ENCODE measurements at places on chromosomes 3 and 15.

- no peak for DNase-seq
These were observed 498.2 kb downstream of the NSUN3 start for GRCh38 chr3:94561094-94561493.

DNA sequence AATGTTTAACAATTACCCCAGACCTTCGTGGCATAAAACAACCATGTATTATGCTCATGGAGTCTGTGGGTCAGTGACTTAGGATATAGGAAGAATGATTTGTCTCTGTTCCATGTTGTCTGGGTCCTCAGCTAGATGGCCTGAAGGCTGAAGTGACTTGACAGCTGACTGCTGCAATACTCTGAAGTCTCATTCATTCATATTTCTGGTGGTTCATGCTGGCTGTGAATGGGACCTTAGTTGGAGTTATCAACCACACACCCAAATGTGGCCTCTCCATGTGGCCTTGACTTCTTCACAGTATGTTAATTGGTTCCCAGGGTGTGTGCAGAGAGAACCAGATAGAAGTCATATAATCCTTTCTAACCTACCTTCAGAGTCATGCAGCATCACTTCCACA is 145.1 kb upstream of the BFSP2 start:
- DNase-seq, result no peak

- no peak for DNase-seq
These were observed 10.9 kb downstream of the KLF13 start for GRCh38 chr15:31337352-31338031.

GRCh38 chr3:181956122-181956521 is 244.4 kb downstream of the SOX2 start:
- DNase-seq, result no peak

DNA sequence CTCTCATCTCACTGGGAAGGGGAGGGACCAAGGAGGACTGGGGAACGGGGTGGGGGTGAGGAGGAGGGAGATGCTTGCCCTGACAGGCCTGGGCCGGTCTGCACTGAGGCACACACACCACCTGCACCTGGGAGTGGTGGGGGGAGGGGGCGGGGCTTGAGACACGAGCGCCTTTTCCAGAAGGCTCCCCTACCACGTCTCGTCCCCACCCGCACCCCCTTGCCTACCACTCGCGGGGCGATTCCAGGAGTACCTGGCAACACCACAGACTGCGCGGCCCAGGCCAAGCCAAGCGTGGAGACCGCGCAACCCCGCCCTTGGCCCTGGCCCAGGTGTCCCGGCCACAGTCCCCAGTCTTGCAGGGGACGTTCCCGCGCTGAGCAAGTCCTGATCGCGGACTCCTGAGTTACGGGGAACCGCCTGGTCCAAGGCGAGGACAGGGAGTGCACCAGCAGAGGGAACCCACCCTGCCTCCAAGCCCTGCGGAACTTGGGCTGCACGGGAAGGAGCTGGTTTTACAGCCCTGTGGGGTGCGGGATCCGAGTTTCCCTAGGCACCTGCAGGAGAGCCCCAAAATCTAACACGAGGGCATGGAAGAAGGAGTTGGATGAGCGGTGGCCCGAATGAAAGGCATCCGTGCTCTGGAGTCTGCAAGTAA is 68.1 kb upstream of the SH3GL3 start:
- no peak for DNase-seq

- DNase-seq, result no peak
These were observed 22.2 kb downstream of the MESD start for GRCh38 chr15:80967451-80967850.

- DNase-seq, result no peak
These were observed 418.8 kb upstream of the ALCAM start for GRCh38 chr3:104947943-104948342.

DNA sequence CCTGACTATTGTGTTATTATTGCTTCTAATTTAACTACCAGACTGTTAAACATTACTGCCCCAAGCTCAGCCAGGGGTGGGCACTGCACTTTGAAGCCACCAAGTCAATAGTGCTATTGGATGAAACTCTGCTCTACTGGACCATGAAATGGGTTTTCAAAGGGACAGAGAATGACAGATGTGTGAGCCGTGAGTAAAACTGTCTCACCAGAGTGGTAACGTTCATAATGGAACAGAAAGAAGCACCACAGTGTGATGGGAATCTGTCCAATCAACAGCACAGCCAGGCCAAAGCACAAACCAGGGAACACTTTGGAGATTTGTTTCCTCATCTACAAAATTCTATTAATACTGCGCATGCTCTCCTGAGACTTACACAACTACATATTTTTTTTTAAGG is 171.8 kb upstream of the LPP start:
- DNase-seq, result peak; percentile 79

- DNase-seq, result no peak
These were observed 222.1 kb upstream of the LMCD1 start for GRCh38 chr3:8279476-8279875.

GRCh38 chr3:128076483-128077201 is 24.4 kb downstream of the SEC61A1 start:
- no peak for DNase-seq

GRCh38 chr3:185709251-185709955 is 115.4 kb downstream of the IGF2BP2 start:
- no peak for DNase-seq

GRCh38 chr3:151357463-151357850 is 27.1 kb downstream of the P2RY12 start:
- DNase-seq, result no peak

DNA sequence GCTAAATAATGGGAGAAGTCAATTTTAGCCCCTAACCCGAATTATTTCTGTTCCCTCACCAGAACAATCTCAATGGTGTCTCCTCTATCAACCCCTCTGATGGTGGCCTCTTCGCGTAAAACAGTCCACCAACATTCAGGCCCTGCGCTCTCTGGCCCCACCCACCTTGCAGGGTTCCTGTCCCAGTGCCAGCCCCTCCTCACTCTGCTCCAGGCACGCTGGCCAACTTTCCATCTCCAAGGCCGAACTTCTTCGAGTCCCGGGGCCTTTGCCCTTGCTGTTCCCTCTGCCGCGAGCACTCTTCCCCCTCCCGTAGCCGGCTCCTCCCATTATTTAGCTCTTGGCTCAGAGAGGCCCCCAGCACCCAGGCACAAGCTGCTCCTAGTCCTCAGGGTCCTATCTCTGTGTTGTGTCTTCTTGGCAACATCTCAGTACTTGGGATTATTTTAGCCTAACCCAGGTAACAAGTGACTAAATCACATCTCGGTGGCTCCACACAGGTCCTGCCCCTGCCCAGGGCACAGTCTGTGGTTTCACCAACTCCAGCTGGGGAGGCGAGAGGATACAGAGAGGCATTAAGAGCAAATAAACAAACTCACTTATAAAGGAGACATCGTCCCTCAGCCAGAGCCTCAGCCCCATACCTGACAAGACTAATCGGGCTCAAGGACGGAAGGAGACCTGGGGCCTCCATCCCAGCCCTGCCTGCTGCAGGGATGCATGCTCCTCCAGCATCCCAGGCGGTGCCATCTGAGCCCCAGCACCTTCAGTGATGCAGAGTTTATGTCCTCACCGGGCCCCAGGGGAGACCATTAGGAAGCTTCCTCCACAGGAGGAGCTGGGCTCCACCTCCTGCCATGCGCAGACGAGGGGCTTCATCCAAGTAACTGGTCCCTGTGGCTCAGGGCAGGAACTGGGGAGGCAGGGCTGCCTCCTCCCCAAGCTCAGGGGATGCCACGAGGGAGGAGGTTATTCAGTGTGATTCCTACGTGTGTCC is 19.7 kb upstream of the IQSEC1 start:
- DNase-seq, result no peak

DNA sequence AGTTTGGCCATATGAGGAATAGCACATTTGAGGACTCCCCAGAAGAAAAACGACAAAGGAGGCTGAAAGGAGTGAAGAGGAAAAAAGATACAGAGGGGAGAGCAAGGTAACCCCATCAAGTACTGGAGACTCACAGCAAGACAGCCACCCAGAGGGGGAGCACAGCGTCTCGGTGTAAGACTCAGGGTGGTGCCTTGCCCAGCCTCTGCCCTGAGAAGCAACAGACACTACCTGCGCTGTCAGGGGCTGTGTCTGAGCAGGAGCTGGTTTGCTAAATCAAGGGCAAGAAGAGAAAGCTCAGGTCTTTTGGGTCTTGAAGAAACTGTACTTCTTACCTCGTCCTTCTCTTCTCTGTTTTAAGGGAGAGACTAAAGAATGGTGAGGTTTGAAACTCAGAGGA is 27.9 kb downstream of the FBXO45 start:
- no peak for DNase-seq

DNA sequence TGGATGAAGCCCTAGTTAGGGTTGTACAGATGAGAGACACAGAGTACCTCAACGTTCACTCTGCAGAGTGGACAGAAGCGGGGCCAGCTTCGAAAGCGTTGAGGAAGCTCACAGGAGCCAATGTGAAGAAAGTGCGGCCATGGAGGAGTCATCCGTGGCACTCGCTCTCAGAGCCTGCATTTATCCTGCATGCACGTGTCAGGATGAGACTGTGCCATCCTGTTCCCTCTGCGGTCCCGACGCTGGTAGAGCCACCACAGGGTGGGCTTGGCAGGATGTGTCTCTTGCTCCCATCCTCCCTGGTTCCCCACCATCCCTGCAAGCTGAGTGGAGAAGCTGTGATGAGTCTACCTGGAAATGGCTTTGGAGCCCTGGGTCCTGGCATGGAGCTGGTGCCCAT is 39.3 kb downstream of the KLHL25 start:
- no peak for DNase-seq

- DNase-seq, result no peak
These were observed 728.3 kb downstream of the GBE1 start for GRCh38 chr3:81033185-81033584.

DNA sequence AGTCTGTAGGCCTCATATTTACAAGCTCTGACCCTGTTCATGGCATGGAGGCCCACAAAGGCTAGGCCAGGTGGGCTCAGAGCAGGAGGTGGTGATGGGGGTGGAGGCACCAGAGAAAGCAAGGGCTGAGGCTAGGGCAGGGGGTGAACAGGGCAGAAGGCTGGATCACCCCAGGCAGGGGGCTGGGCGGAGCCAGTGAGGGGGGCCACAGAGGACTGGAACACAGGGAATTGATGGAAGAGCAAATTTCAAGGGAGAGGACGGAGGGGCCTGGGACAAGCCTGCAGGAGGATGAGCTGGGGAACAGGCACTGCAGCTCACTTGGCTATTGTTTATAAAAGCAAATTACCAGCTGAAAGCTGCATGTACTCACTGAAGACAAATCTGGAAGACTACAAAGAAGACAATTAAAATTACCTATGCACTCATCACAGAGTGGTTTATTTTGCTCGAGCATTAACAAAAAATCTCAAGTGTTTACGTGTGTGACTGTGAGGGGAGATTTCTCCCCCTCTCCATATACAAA is 11.0 kb downstream of the TNFAIP8L3 start:
- no peak for DNase-seq

GRCh38 chr15:29670998-29671981 is 151.0 kb downstream of the TJP1 start:
- DNase-seq, result no peak

GRCh38 chr3:140199743-140200142 is 264.8 kb downstream of the CLSTN2 start:
- no peak for DNase-seq

DNA sequence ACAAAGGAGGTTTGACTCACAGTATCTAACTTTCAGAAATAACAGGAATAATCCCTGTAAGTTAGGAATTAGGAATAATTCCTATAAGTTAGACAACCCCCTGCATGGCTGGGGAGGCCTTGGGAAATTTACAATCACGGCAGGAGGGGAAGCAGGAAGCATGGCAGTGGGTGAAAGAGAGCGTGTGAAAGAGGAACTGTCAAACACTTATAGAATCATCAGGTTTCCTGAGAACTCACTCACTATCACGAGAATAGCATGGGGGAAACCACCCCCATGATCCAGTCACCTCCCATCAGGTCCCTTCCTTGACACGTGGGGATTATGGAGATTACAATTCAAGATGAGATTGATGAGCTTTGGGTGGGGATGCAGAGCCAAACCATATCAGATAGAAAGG is 385.5 kb downstream of the IL20RB start:
- no peak for DNase-seq

GRCh38 chr3:181753391-181753790 is 41.7 kb downstream of the SOX2 start:
- DNase-seq, result no peak

DNA sequence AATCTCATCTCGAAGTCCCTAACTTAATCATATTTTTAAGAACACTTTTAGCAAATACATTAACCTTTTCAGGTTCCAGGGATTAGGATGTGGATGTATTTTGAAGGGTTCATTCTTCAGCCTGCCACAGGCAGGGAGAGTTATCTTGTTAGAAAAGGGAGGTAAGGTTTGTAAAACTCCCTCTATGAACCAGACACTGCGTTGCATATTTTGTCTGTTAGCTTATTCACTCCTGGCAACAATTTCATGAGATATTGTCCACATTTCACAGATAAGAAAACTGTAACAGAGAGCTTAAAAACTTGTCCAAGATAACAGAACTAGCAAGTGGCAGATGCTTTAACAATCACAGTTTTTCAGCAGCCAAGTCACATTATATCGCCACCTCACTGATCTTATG is 155.4 kb downstream of the DIPK2A start:
- DNase-seq, result no peak

DNA sequence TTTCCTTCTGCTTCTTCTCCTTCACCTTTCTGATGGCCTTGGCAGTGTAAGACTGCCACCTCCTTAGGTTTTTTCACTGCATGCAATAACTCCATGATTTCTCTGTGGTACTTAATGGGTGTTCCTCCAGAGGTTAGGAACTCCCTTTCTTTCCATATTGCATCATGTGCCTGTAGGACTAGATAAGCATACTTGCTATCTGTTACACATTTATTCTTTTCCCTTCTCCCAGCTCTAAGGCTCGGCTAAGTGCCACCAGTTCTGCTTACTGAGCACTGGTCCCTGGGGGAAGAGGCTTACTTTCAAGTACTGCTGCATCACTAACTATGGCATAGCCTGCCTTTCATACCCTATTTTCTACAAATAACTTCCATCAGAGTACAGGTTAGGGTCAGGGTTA is 351.8 kb downstream of the OTOL1 start:
- no peak for DNase-seq

DNA sequence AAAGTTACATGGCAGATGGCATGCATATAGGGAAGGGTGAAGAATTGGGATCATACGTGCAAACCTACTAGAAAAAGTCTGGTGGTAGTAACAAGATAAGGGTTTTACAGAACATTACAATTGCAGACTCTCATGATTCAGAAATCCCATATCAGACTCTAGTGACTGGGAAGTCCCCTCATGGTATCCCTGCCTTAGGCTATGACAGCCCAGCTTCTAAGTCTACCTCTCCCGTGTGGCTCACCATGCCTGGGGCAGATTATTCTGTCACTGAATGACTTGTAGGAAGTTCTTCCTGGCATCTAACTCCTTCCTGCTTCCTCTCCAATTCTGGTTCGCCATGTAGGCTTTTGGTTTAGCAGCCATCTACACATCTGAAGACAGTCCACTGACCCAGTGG is 5.7 kb upstream of the SLC6A11 start:
- DNase-seq, result no peak

- DNase-seq, result no peak
These were observed 237.5 kb downstream of the P3H2 start for GRCh38 chr3:189883113-189883753.
